ENCODE measurements at places on chromosomes 3 and 15.

- no peak overlapping the region for H3K4me3 ChIP-seq
- peaks cover 9% of the 10 kb centered on the region for H3K4me1 ChIP-seq
- no peak for DNase-seq
These were observed 590.1 kb upstream of the CBLB start for GRCh38 chr3:106458952-106459351.

GRCh38 chr15:68502398-68502901, 70.5 kb upstream of the ITGA11 start:
- H3K4me1 ChIP-seq: peaks cover 9% of the 10 kb centered on the region
- H3K27ac ChIP-seq: no peak overlapping the region
- no peak for DNase-seq
- H3K36me3 ChIP-seq: no peaks in the 10 kb centered on the region
- no peaks in the 10 kb centered on the region for H3K27me3 ChIP-seq

DNA sequence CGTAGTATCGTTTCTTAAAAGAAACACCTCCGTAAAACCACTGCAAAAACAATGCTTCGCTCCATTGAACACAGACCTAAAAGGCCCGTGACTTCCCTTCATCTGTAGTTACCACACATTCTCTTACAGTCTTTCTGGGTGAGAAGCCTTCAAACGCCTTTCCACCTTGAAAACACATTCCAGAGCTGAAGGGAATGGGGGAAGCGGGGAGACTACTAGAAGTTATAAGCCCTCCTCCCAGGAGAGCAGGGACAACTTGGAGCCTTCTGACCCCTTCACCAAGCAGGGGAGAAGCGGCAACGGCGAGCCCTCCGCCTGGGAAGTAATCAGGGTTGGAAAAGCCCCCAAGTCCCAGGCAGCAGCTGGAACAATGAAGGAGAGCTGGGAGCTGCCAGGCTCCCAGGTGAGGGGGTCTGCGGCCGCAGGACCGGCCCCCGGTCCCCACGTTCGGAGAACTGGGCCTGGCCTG, 461 bp downstream of the SECISBP2L start:
- H3K27ac ChIP-seq: peak overlapping the region; percentile 88
- no peaks in the 10 kb centered on the region for H3K4me1 ChIP-seq
- DNase-seq: no peak
- H3K27me3 ChIP-seq: no peaks in the 10 kb centered on the region

- peaks cover 15% of the 10 kb centered on the region for H3K4me1 ChIP-seq
- H3K27me3 ChIP-seq: no peaks in the 10 kb centered on the region
- no peak for DNase-seq
- H3K36me3 ChIP-seq: no peaks in the 10 kb centered on the region
- H3K4me3 ChIP-seq: no peak overlapping the region
These were observed 22.0 kb downstream of the STARD5 start for GRCh38 chr15:81301815-81302399.

DNA sequence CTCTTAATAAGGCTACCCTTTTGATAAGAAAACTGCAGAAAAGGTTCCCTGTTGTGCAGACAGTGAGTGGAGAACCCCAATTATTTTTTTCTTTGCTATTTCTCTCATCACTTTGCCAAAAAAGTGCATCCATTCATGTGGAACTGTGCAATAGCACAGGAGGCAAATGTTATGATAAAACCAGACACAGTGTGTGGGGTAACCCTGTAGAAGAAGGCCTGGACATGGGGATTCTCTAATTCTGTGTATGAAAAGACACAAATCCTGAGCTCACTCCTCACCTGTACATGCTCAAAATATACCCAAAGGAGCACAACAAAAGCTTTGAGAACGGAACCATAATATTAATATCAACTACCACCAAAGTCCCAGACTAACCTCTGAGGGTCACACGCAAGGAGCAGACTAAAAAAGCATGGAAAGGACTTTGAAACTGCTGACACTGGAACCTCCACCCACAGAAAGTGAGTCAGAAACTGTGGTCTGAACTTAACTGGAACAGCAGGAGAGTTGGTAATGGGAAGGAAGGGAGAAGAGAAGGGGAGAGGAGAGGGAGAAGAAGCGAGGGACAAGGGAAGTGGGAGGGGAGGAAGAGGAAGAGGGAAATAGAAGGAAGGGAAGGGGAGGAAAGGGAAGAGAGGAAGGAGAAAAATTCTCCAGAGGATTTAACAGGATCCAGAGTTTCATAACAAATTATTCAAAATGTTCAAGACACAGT, 299.9 kb downstream of the TBC1D5 start:
- DNase-seq: no peak
- no peaks in the 10 kb centered on the region for H3K4me1 ChIP-seq
- H3K4me3 ChIP-seq: no peak overlapping the region
- no peaks in the 10 kb centered on the region for H3K27me3 ChIP-seq

DNA sequence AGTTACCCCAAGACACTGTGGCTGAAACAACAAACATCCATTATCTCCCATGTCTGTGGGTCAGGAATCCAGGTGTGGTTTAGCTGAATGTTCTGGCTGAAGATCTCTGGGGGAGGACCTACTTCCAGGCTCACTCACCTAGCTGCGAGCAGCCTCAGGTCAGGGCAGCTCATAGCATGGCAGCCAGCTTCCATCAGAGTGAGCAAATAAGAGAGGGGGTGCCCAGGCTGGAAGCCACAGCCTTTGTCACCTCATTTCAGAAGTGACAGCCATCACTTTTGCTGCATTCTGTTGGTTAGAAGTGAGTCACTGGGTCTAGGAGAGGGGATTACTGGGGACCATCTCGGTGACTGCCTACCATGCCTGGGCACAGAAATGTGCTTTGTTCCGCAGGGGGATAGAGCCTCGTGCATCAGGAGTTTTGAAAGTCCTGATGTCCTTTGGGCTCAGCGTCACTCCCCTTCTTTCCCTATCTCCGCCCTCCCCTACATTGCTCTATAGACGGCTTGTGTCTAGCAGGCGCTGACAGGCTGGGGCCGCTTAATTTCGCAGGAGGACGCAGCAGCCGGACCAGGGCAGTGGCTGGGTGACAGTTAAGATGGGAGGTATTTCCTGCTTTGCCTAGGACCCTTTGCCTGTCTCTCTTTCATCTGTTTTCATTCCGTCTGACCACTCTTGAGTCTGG, 25.4 kb downstream of the TGM4 start:
- DNase-seq: no peak
- H3K27me3 ChIP-seq: peaks cover 9% of the 10 kb centered on the region
- H3K4me1 ChIP-seq: peaks cover 16% of the 10 kb centered on the region

- no peak overlapping the region for H3K4me3 ChIP-seq
- no peaks in the 10 kb centered on the region for H3K27me3 ChIP-seq
- no peaks in the 10 kb centered on the region for H3K36me3 ChIP-seq
- peak overlapping the region; percentile 25 for H3K27ac ChIP-seq
These were observed 219.9 kb downstream of the TCF12 start for GRCh38 chr15:57138349-57138788.

DNA sequence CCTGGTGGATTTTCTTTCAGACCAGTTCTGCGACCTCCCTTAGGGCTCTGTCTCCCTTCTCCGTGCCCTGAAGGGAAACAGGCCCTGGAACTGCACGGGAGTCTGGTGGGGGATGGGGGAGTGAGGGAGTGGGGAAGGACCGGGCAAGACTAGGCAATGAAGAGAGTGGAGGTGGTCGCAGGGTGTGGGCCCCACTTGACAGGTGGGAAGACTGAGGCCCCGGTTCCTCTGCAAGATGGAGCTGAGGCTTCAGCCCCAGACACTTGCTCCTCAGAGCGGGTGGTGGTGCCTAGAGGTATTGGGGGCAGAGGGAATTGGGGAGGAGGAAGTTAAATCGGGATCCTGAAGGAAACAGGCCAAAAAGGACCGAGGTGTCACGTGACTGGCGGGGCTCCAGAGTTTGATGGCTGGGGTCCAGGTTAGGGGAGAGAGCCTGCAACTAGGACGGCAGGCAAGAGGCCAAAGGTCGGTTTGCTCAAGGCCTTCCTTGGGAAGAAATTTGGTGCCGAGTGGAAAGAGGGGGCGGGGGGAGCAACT, 597 bp upstream of the CAMK1 start:
- DNase-seq: no peak
- peaks cover 4% of the 10 kb centered on the region for H3K36me3 ChIP-seq
- peak overlapping the region; percentile 66 for H3K4me3 ChIP-seq
- H3K4me1 ChIP-seq: peaks cover 8% of the 10 kb centered on the region

DNA sequence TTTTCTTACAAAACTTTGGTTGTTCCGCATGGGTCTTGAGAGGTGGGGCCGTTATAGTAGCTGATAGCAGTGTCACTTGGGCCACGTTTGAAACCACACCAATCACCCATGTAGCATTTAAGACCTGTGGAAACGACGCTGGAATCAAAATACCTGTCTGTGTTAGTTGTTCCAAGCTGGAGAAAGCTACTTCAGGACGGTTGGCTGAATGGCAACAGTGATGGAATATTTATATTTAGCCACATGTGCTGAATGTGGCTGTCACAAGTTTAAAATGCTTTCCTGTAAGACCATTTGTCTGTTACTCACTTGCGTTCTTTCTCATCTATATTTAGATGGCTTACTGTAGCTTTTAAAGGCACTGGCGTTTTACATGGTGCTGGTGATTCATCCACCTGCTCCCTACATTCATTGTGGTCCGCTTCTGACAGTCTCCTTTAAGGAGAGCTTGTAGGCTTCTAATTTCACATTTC, 1.4 kb downstream of the DNAJA4 start:
- H3K27ac ChIP-seq: peak overlapping the region; percentile 42
- no peaks in the 10 kb centered on the region for H3K27me3 ChIP-seq
- no peak for DNase-seq
- H3K4me1 ChIP-seq: peaks cover 6% of the 10 kb centered on the region

DNA sequence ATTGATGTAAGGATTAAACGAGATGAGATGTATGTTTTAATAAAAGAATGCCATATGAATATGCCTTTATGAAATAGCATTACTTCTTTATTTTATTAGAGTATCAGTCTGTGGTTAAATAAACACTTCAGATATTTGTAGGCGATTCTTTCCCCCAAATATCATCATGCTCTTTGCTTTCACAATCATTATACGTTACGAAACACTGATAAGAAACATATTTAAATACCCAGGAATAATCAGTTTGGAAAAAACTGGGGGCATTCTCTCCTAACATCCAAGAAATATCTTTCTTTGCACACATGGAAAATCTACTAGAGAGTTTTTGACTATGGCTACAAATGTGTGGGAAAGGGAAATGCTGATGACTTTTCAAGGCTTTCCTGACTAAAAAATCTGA, 4.4 kb upstream of the PLAAT1 start:
- no peaks in the 10 kb centered on the region for H3K4me1 ChIP-seq
- no peaks in the 10 kb centered on the region for H3K27me3 ChIP-seq
- no peak overlapping the region for H3K4me3 ChIP-seq
- no peak overlapping the region for H3K27ac ChIP-seq
- H3K36me3 ChIP-seq: no peaks in the 10 kb centered on the region
- DNase-seq: no peak

- H3K27me3 ChIP-seq: no peaks in the 10 kb centered on the region
- no peak overlapping the region for H3K4me3 ChIP-seq
- H3K4me1 ChIP-seq: no peaks in the 10 kb centered on the region
- no peak for DNase-seq
These were observed 75.0 kb downstream of the STRIT1 start for GRCh38 chr3:155218462-155218861.

- no peaks in the 10 kb centered on the region for H3K27me3 ChIP-seq
- H3K4me1 ChIP-seq: no peaks in the 10 kb centered on the region
- no peak overlapping the region for H3K4me3 ChIP-seq
- DNase-seq: no peak
- no peak overlapping the region for H3K27ac ChIP-seq
These were observed 50.7 kb downstream of the PROS1 start for GRCh38 chr3:93923006-93923405.

DNA sequence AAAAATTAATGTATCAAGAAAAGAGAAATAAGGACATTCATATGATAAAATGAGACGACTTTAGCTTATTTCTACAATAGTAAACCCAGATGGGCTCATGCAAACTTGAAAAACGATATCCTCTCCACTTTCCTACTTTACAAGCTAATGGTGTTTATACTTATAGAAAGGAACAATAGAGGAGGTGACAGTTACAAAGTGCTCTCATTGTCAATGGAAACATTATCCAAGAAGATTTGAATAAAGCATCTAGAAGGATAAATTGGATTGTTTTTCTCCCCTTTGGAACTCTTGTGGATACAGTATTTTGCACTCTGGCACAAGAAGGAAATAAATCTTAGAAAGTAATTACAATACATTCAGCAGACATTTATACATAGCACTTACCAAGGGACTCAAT, 20.2 kb upstream of the CCDC66 start:
- no peak overlapping the region for H3K27ac ChIP-seq
- no peak for DNase-seq
- no peak overlapping the region for H3K4me3 ChIP-seq
- H3K36me3 ChIP-seq: no peaks in the 10 kb centered on the region

DNA sequence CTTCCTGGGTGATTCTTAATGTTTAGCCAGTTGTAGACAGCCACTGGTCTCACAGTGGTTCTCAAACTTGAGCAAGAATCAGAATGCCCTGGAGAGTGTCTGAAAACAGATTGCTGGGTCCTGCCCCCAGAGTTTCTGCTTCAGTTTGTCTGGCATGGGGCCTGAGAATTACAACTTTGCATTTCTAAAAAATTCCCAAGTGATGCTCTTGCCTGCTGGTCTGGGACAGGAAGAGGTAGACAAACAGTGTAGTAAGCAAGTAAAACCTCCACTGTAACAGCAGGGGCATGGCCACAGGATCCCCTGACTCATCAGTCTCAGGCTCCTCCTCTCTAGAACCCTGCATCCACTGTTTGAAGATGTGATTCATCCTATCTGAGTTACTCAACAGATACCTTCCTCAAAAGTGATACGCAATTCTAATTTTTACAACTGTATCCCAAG, 36.5 kb downstream of the DZIP1L start:
- peaks cover 14% of the 10 kb centered on the region for H3K4me1 ChIP-seq
- H3K4me3 ChIP-seq: no peak overlapping the region
- peaks cover 19% of the 10 kb centered on the region for H3K36me3 ChIP-seq

GRCh38 chr3:147246906-147247305, 159.4 kb downstream of the ZIC4 start:
- no peaks in the 10 kb centered on the region for H3K27me3 ChIP-seq
- no peak overlapping the region for H3K27ac ChIP-seq
- no peaks in the 10 kb centered on the region for H3K4me1 ChIP-seq
- DNase-seq: no peak
- no peaks in the 10 kb centered on the region for H3K36me3 ChIP-seq

DNA sequence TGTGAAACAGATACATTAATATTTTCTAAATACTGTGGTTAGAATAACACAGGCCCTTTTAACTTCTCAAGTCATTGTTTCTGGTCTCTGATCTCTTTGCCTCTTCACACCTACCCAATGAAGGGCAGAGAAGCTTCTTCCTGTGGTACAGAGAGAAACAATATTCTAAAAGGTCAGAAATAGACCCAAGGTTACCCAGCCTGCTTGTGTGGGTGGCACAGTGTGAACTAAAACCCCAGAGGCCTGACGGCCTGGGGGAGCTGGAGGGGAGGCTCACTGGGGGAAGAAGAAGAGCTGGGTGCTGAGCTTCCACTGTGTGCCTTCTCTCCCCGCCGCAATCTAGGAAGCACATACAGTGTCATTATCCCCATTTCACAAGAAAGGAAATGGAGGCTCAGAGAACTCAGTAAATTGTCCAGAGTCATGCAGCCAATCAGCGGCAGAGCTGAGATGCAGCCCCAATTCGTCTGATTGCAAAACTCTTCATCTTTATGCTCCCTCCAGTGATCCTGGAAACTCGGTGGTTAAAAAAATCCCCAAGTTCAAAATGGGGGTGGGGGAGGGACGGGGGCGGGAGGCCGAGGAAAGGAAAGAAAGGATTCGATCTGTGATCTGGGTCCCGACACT, 64.1 kb upstream of the HEG1 start:
- H3K4me3 ChIP-seq: peak overlapping the region; percentile 59
- no peak overlapping the region for H3K27ac ChIP-seq
- no peak for DNase-seq
- peaks cover 43% of the 10 kb centered on the region for H3K4me1 ChIP-seq

- H3K27ac ChIP-seq: no peak overlapping the region
- H3K36me3 ChIP-seq: no peaks in the 10 kb centered on the region
- H3K4me3 ChIP-seq: no peak overlapping the region
- peaks cover 4% of the 10 kb centered on the region for H3K4me1 ChIP-seq
- no peaks in the 10 kb centered on the region for H3K27me3 ChIP-seq
These were observed 51.2 kb upstream of the THRB start for GRCh38 chr3:24545887-24546286.

Measured in type B pancreatic cell (in vitro differentiated cells).